Kidney tubule cell (primary cell): ENCODE measurements at places on chromosomes 7 and 10.

DNA sequence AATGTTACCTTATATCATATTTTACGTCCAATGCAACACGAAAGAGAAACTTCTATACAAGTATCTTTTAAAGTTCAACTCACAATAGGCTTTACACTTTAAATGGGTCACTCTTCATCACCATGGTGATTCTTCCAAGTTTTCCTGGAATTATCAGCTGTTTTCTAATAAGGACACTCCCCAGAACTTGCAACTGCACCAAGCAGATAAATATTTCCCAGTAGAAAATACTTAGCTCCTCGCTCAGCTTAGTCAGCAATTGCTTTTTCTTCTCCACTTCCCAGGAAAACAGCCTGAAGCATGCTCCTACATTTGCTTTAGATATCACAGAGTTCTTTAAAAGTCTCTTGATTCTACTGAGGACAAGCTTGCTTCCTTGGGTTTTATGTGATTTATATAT lies 25.7 kb upstream of the ADD3 start:
- no peak for DNase-seq

DNA sequence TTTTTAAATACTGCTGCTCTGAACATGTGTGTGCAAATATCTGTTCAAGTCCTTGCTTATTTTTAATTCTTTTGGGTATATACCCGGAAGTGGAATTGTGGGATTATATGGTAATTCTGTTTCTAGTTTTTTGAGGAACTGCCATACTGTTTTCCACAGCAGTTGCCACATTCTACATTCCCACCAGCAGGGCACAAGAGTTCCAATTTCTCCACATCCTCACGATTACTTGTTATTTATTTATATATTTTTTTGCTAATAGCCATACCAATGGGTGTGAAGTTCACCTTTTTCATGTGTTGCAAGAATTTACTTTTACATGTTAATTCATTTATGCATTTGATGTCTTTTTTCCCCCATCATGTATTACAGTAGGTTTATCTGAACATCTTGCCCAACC lies 79.6 kb upstream of the CXCL12 start:
- no peak for DNase-seq

DNA sequence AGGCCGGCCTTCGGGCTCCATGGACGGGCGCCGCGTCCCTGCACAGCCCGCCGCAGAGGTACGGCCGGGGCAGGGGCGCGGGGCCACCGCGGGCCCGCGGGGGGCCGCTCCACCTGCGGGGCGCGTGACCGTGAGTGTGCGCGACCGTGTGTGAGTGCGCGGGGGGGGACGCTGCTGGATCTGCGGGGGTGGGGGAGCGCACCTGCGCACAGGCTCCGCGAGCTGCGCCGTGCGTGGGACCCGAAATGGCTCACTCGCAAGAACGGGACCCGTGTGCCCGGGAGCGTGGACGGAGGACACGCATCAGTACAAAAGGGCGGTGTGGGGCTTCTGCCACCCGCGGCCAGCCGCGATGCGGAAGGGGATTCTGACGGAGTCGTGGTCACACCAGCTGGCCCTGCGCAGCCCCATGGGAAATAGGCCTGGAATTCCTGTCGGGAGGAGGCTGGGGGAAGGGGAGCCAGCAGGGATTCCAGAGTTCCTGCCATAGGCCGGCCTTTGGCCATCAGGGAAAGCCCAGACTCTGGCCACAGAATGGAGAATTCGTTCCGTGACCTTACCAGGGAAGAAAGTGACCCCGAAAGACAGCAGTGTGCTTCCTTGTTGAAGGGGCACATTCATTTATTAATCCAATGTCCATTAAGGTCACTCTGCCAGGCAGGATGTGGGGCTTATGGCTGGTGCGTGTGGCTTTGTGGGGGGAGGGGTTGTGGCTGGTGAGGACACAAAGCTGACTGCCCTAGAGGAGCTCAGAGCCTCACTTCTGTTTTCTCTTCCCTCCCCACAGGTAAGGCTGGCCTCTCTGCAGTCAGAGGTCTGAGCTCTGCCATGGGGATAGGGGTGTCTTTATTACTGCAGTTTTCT lies 494 bp downstream of the REPIN1 start:
- peak; percentile 89 for DNase-seq

DNA sequence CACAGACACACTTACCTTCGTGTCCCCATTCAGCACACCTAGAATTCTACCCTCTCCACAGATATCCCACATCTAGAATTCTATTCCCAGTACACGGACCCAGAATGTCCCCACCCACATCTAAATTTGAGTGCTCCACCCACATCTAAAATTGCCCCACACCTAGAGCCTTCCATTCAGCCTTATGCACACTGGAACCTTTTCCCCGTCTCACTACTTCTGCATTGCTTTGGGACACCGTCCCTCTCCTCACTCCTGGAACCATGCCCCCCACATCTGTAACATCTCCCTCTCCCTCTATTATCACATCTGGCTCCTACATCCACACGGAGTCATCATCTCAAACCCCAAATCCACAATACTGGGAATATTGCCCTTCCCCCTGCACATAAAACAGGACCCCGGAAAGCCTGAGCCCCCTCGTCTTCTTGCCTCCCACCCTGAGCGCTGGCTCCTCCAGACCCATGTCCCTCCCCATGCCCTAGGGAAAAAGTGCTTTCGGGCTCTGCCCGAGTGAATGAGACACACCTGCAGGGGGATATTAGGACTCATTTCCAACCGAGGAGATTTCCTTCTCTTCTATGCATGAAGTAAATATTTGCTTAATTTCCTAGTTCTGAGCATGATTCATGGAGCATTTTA lies 125.8 kb upstream of the UNC5B start:
- DNase-seq: no peak

DNA sequence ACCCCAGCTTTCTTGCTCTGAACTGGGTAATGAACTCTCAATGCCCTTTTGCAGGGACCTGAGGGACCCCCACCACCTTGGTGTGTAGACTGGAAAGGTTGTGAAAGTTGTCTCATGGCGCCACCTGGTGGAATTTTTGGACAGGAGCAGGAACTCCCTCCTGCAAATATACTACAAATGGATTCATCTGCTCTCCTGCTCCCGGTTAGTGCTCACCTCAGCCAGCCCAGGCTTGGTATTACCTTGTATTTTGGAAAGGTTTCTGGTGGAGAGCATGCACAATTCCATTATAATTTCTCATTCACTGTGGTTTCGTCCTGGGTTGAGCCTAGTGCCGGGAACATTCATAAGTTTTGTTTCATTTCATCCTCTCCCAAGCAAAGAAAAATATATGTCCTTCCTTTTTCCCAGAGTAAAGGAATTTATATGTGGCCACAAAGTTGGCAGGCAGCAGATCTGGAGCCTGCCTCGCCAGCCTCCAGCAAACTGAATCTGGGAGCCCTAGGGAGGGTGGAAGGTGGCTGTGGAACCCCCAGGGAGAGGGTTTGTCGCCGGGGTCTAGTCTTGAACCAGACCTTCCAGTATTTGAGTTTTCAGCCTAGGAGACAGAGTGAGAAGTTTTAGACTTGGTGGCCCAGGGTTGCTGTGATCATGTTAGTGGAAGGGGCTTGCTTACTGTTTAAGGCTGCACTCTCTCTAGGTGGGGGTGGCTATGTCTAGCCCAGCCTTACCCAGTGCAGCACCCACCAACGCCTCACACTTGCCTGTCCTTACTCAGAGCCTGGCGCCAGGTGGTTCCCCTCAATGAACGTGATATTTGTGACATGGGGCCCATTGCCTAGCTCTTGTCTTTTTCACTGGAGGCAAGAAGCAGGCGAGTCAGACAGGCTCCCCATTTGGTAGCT lies 9.5 kb downstream of the FAM241B start:
- peak; percentile 69 for DNase-seq

- DNase-seq: no peak
These were observed 222.1 kb downstream of the FANK1 start for GRCh38 chr10:126118476-126118875.

GRCh38 chr7:104252409-104253134 lies 44.8 kb upstream of the ORC5 start:
- no peak for DNase-seq

DNA sequence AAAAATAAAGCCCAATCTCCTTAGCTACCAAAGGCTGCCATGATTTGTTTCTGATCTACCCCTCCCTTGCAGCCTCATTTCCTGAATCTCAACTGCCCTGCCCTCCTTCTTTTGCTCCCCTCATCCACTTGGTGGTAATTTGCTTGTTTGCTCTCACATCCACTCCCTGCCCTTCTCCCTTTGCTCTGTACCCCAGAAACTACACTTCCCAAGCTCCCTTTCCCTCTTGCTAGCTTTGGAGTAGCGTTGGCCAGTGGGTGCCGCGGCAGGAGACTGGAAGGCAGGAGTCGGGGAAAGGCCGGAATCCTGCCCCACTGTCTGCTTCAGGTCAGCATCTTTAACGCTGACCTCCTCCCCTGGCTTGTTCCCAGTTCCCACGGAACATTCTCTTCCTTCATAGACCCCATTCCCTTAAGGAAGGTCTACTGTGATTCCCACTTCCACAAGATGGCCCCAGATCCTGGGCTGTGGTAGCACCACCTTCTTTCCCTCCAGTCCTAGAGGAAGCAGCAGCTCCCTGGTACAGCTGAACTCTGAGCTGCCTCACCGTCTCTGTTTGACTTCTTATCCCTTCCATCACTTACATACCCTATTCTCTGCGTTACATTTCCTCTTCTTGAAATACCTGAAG lies 79.1 kb downstream of the PIK3CG start:
- no peak for DNase-seq

DNA sequence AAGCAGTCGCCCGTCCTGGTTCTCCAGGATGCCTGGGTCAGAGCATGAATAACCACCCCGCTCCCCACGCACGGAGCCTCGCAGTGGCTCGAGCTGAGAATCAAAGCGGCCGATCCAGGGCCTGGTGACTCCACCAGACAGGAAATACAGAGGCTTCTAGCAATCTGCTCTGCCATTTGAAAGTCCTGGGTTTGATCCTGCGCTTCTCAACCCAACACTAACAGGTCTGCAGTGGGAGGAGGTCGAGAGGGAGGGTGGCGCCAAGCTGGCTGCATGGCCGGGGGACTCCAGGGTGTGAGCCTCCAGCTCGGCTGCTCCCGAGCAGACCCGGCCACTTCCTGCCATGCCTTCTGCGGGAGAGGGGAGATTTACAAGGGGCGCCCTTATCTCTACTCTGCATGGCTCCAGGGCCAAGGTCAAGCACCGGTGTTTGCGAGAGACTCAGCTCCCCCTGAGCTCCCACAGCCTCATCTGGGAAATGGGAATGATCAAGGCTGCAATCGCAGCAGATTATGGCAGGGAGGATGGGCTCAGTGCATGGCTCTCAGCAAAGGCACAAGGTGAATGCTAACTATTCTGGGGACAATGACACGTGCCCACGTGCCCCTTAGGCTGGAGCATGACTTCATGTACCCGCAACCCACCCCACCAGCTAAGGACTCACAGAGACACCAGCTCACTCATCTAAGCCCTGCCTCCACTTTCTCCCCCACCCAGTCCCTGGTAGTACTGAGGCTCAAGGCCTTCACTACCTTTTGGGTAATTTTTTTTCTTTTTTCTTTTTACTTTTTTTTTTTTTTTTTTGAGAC lies 73.9 kb upstream of the TNRC18 start:
- DNase-seq: no peak

DNA sequence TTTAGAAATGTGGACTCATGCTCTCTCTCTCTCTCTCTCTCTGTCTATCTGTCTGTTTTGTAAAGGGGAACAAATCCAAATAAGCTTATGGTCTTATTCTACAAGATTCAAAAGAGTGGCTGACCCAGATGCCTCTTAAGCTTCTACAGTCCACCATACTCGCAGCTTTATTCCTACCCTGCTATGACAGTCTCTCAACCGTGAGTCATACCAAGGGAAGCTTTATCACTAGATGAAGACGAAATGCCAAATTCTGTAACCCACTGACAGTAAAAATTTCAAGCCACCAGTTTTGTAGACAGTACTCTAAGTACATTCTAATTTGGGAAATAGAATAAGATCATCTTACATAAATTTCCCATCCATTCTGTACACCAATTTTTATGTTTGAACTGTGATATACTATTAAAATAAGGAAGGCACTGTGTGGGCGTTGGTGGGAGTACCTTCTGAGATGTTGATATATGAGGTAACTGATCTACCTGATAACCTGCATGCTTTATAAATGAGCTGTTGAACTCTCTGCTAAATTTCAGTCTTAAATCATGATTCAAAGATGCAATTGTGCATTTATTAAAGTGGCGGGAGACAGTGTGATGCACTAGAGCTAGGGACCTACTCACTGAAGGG lies 153.2 kb downstream of the KLF6 start:
- no peak for DNase-seq

DNA sequence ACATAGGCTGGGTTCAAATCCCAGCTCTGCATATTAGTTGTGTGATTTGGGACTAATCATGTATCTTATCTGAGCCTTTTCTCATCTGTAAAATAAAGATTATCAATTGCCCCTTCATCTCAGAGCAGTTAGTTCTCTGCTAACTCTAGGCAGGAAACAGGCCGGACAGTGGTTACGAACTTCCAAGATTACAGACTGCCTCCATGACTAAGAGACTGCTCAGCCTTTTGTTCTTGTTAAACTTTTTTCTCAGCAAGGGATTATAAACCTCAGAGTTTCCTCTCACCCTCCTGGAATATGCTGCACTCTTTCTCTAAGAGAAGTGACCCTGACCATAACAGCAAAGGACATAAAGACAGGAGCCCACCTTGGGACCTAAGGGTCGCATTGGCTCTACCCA lies 52.5 kb upstream of the NFKB2 start:
- peak; percentile 86 for DNase-seq

DNA sequence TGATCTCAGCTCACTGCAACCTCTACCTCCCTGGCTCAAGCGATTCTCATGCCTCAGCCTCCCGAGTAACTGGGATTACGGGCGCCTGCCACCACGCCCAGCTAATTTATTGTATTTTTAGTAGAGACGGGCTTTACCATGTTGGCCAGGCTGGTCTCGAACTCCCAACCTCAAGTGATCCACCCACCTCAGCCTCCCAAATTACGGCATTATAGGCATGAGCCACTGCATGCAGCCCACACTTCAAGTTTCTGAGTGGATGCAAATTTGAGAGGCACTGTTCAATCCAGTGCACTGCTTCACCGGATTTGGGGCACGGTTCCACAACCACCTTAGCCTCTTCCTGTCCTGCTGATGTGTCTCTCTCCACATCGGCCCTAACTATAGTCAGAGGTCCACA lies 16.5 kb downstream of the CNPY1 start:
- DNase-seq: no peak

- peak; percentile 96 for DNase-seq
These were observed 2.5 kb upstream of the CLDN4 start for GRCh38 chr7:73828107-73828803.

- DNase-seq: peak; percentile 89
These were observed 256.2 kb upstream of the CACNA2D1 start for GRCh38 chr7:82699773-82700186.

DNA sequence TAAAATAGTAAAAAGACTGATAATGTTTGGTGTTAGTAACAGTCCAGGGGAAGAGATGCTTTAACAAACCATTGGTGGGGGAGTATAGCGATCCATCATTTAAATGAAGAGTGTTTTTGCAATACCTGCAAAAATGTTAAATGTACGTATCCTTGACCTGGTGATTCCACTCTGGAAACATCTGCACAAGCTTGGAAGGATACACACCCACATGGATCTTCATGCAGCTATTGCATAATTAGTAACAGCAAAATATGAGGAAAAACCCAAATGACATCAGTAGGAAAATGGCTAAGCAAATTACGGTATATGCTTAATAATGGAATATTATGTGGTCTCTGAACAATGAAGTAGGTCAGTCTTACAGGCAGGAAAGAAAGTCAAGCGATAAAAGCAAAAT lies 20.5 kb downstream of the WNT2 start:
- no peak for DNase-seq
